ENCODE measurements at places on chromosomes 5 and 9.
A peak's percentile ranks its signal among the peaks of the same experiment; 100 is the strongest.

DNA sequence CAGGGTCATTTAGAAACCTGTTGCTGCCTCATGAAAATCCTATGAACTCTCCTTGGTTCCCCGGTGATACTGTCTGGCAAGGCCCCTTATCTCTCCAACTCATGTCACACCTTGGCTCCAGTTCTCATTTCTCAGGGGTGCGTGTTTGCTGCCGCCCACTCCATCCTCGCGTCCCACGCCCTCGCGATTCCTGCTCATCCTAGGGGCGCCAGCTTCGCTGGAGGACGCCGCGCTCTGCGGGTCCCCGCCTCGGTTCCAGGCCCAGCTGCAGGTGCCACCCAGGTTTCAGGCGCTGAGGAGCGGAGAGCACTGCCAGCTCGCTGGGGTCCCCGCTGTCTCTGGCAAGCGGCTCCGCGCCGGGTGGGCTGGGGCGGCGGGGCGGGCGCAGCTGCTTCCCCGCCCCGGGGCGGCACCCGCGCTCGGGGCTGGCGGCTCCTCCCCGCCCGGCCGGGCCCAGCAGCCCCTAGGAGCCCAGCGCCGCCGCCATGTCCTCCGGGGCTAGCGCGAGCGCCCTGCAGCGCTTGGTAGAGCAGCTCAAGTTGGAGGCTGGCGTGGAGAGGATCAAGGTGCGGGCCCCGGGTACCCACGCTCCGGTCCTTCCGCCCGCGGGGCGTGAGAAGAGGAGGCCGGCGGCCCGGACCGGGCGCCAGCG, at the start of gene GNG10:
GNG10 (plus strand) TSS at position 456 of the 652 bp plus-strand sequence; CDS start at position 486, 30 bp downstream.
- DNase-seq: peak; percentile 7

DNA sequence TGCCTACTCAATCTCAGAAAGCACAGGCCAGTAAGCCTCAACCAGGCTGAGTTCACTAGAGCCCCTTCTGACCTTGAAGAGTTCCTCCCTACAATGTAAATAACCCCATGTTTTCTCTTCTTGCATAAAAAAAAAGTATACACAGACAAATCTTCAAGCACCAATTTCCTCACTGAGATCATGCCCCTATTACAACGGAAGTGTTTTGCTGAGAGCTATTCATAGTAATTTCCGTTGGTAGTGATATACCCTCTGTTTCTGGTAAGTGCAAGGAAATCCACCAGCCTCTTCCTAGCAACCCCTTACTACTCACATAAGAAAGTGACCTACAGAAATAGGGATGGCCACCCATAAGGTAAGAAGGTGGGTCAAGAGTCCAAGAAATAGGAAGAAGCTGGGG, 76.4 kb upstream of the TARS1 start:
- DNase-seq: no peak

GRCh38 chr5:142716963-142717362, 31.1 kb upstream of the FGF1 start:
- no peak for DNase-seq

- DNase-seq: no peak
These were observed 18.7 kb downstream of the PCDHGC5 start for GRCh38 chr5:141507387-141508091.

DNA sequence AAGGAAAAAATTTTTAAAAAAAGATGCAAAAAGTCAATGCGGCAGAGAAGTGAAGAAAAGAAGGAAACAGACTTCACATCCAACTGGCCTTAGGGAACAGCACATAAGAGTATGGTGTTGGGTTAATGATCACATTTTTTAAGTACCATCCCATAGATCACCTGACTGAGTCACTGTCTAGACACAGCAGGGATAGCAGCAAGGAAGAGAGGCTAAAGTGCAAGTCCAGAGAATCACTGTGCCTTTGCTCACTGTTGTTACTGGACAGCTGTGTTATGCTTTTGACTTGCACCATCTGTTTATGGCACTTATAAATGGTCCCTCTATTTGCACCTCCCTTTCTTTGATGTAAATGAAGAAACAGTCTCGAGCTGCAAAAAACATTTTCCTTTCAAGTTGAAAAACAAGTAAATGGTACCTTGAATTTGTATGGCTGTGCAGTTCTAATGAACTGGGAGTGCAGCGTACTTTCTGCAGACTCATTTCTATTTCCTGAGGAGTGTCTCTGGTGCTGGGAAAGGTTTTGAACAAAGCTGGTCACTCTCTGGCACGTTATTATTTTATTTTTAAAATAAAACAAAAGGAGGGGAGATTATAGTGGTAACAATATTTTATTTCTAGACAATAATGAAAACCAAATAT, 84.2 kb downstream of the TRPM6 start:
- DNase-seq: no peak

DNA sequence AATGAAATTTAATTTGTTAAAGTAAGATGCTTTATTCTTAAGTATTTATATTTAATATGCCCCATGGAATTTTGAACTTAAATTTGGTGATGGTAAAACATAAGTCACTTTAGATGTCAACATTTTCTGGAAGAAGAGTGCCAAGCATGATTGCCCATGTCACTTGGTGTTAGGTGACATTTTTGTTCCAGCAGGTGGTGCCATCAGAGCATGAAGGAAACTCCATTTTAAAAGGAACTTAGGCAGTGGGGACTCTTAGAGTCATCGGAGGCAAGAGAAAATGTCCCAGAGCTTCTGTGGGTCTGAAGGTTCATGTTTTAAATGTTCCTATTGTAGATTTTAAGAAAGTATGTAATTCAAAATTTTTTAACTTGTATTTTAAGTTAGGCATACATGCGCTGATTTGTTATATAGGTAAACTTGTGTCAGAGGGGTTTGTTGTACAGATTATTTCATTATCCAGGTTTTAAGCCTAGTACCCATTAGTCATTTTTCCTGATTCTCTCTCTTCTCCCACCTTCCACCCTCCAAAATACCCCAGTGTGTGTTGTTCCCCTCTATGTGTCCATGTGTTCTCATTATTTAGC, 789.3 kb downstream of the SEMA5A start:
- DNase-seq: no peak

GRCh38 chr9:93467062-93467416, 13.7 kb upstream of the FAM120AOS start:
- DNase-seq: no peak

- DNase-seq: no peak
These were observed 10.6 kb downstream of the FSD1L start for GRCh38 chr9:105458404-105458803.

GRCh38 chr5:149961957-149962409, 1.4 kb downstream of the SLC26A2 start:
- no peak for DNase-seq

- DNase-seq: no peak
These were observed 12.0 kb downstream of the PTGES start for GRCh38 chr9:129740666-129741464.

DNA sequence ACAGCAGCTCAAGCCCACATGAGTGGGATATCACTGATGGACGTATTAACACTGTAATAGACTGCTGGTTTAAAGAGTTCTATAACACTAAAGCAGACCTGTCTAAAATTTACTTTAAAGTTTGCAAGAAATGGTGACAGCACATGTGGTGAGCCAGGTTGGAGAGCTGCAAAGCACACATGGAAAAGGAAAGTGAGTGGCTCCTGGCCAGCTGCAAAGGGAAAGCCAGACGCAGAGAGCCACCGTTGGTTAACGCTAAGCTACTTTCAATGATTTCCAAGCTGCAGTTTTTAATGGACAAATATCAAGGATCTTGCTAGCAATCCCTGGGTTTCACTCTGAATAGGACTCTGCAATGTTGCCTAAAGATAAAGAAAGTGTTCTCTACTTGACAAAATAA, 89.9 kb downstream of the CTNND2 start:
- DNase-seq: no peak

- DNase-seq: no peak
These were observed 29.7 kb upstream of the LTC4S start for GRCh38 chr5:179764056-179764455.

GRCh38 chr5:160792732-160793529, 59.1 kb downstream of the ATP10B start:
- DNase-seq: no peak

GRCh38 chr9:26612211-26612610, 280.4 kb downstream of the CAAP1 start:
- DNase-seq: no peak

DNA sequence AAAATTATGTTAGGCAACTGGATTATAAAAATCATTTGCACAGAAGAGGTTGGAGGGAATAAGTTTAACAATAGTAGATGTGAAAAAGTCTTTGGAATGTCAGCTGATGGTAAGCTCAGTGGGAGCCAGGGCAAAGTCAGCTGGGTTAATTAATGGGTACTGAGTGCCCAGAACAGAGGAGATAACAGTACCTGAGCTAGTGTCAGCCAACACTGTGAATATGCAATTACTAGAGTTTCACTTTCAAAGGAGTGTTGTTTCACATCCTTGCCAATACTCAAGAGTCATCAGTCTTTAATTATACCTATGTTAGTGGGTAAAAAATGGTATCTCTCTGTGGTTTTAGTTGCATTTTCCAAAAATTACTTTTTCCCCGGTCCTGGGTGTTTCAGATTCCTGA, 135.1 kb downstream of the KIF4B start:
- DNase-seq: no peak

DNA sequence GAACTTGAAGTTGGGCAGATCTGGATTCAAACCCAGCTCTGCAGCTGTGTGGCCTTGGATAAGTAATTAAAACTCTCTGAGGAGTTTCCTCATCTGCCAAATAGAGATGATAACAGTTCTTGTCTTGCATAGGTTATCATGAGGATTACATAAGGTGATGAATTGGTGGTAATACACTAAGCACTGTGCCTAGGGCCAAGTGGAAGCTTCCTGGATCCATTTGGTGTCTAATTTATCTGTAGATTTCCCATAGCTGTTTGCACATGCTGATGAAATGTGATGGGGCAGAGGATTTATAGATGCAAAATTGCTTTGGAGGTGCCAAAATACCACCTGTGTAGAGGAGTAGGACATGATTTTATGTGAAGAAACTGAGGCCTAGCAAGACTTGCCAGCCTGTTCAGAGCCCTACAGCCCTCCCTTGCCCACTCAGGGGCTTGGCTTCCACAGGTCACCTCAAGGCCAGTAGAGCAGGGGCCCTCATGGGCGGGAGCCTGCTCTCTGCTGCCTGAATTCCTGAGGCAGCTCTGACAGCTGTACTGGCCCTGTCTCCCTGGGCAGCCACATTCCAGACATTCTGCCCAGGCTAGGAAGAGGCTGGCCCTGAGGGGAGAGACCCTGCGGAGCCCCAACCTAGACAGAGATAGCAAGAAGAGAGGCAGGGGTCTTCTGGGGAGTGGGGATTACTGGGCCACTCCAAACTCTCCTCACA, 5.9 kb upstream of the FAT2 start:
- no peak for DNase-seq

- DNase-seq: no peak
These were observed 21.4 kb upstream of the JAKMIP2 start for GRCh38 chr5:147803926-147804325.

- no peak for DNase-seq
These were observed 11.2 kb downstream of the LIX1 start for GRCh38 chr5:97131139-97131710.

DNA sequence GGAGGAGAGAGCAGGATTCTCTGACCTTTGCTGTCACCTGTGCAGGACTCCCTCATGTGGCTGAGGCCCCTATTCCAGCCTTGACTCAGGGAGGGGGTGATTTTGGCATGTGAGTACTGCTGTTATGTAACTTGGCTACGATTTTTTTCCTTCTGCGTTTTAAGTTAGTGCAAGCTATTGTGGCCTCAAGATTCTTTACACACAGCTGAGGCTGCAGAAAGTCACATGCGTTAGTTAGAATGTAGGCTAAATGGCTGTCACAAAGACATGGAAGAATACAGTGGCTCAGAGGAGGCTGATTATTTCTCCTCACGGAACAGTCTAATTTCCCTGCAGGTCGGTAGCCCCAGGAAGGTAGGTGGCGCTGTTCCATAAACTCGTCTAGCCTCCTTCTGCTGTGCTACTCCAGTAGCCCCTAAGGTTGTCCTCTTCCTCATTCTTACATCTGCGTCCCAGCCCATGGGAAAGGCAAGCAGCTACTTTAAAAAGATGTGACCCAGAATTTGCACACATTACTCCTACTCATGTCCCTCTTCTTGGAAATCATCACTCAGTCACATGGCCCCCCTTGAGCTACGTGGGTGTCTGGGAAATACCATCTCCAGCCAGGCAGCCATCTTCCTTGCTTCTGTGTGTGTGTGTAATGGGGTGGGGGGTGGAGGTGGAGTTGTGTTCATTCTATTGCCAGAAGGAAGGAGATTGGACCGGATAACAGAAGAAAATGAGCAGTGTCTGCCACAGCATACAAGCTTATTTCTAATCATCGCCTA, 486.6 kb downstream of the CCDC171 start:
- no peak for DNase-seq

- DNase-seq: no peak
These were observed 79.1 kb downstream of the AOPEP start for GRCh38 chr9:94805585-94805984.

DNA sequence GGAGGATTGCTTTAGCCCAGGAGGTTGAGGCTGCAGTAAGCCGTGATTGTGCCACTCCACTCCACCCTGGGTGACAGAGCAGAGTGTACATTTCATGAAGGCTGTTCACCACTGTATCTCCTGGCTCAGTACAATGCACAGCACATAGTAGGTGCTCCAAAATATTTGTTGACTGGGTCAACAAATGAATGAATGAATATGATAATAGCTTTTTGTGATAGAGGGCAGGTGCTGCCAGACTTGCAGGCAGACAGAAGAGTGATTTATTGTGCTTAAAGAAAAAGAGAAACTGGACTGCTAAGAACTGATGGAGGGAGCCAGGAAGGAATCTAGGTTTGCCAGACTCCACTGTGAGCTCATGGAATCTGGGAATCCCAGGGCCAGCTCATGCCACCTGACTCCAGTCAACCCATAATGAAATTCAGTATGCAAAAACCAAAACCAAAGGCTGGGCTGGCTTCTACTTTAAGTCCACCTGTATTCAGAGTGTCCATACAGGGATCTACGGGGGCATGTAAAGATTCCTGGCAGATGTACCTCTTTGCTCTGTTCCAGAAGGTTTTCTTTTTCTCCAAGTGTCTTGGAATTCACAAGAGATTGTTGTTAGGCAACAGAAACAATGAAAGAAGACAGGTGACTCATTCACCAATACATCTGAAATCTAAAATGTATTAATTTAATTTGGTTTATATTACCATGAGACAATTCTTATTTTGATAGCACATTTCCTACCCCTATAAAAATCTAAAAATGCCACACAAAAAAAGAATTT, 15.5 kb upstream of the CTNNA1 start:
- DNase-seq: no peak

DNA sequence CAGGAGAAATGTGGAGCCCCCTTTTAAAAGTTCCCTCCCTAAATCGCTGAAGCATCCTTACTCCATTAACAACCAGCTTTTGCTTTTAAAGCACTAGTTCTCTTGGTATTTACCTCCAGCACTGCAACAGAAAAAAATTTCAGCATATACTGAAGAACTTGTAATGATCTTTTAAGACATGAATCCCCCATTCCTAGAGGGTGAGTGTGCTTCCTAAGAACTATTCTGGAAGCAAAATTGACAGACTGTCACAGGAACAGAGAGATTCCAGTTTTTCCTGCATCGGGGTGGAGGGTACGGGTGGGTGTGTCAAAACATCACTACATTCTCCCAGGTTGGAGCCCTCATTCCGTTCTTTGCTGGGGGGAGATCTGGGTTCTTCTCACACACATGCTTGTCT, 151.9 kb downstream of the EBF1 start:
- DNase-seq: no peak

DNA sequence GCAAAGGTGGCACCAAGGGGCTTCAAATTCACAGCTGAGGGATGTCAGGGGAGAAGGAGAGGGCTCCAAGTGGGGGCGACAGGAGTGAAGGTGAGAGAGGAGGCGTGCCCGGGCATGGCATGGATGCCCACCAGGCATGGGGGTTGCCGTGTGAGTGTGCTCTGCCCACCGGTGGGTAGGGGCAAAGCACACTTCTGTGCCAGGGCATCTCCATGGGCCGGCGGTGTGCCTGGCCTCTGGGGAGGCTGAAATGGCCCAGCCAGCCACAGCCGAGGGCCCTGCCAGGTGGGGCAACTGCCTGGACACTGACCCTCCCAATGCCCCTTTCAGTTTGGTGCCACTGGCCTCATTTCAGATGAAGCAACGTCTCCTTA, 14.0 kb upstream of the RNU6ATAC start:
- DNase-seq: no peak
